ENCODE measurements at places on chromosomes 1 and 21. TPM values are rescaled to one million over a fixed set of nuclear protein-coding genes. Genes with fewer than 3 reads are reported as not detected.

- no peaks in the 10 kb centered on the region for H3K27me3 ChIP-seq
- no peak overlapping the region for H3K4me3 ChIP-seq
- H3K4me1 ChIP-seq: peaks cover 41% of the 10 kb centered on the region
- H3K27ac ChIP-seq: peak overlapping the region; percentile 60
Measured at GRCh38 chr1:234926559-234927311, 201.9 kb downstream of the TOMM20 start.

DNA sequence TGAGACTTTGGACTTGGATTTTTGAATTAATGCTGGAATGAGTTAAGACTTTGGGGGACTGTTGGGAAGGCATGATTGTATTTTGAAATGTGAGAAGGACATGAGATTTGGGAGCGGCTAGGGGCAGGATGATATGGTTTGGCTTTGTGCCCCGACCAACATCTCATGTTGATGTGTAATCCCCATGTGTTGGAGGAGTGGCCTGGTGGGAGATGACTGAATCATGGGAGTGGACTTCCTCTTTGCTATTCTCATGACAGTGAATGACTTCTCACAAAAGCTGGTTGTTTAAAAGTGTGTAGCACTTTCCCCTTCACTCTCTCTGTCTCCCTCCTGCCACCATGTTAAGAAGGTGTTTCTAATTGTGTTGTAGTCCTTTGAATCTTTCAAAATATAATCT lies 9.3 kb upstream of the PHGDH start:
- no peak for DNase-seq
- H3K4me3 ChIP-seq: no peak overlapping the region

DNA sequence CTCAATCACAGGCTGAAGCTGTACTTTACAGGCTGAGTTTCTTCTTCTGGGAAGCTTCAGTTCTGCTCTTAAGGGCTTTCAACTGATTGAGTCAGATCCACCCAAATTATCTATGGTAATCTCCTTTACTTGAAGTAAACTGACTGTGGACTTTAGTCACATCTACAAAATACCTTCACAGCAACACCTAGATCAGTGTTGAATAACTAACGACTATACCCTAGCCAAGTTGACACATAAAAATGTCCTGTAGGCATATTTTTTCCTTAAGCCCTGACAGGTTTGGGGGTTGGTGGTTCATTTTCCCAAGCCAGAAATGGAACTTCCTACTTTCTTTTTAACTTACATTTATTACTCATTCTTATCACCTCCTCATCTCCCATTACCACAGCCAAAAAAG lies 42.9 kb upstream of the PRKACB start:
- no peak overlapping the region for H3K27ac ChIP-seq
- no peak for DNase-seq
- no peaks in the 10 kb centered on the region for H3K36me3 ChIP-seq

- no peak overlapping the region for H3K4me3 ChIP-seq
- no peak overlapping the region for H3K27ac ChIP-seq
- H3K36me3 ChIP-seq: peaks cover 6% of the 10 kb centered on the region
- no peak for DNase-seq
Measured at GRCh38 chr21:15744926-15745325, 15.1 kb downstream of the USP25 start.

GRCh38 chr1:2452201-2452931 lies 23.7 kb upstream of the PLCH2 start:
- H3K27me3 ChIP-seq: no peaks in the 10 kb centered on the region
- H3K36me3 ChIP-seq: no peaks in the 10 kb centered on the region
- H3K4me3 ChIP-seq: no peak overlapping the region
- DNase-seq: no peak
- no peak overlapping the region for H3K27ac ChIP-seq
- no peaks in the 10 kb centered on the region for H3K4me1 ChIP-seq

DNA sequence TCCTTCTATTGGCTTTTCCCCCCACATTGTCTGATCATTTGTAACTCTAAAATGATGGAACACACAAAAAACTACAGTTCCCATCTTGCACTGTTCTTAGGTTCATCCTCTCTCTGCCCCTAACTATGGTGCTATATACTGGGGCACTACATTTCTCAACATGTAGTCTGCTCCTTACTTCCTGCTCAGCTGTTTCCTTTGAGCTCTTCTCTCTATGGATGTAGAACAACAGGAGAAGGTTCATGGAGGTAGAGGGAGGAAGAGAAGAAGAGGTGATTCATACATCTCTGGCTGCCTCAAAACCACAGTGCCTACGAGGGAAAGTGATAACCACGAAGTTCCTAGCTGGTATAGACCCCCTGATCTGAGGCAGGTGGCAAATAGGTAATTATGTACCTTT lies 7.0 kb upstream of the C1orf146 start:
- H3K36me3 ChIP-seq: no peaks in the 10 kb centered on the region
- H3K4me3 ChIP-seq: no peak overlapping the region
- no peak overlapping the region for H3K27ac ChIP-seq
- no peaks in the 10 kb centered on the region for H3K4me1 ChIP-seq

- no peak for DNase-seq
- H3K4me1 ChIP-seq: no peaks in the 10 kb centered on the region
- H3K27ac ChIP-seq: no peak overlapping the region
- H3K36me3 ChIP-seq: no peaks in the 10 kb centered on the region
- no peak overlapping the region for H3K4me3 ChIP-seq
- H3K27me3 ChIP-seq: no peaks in the 10 kb centered on the region
Measured at GRCh38 chr1:164604541-164604940, 45.6 kb downstream of the PBX1 start.

DNA sequence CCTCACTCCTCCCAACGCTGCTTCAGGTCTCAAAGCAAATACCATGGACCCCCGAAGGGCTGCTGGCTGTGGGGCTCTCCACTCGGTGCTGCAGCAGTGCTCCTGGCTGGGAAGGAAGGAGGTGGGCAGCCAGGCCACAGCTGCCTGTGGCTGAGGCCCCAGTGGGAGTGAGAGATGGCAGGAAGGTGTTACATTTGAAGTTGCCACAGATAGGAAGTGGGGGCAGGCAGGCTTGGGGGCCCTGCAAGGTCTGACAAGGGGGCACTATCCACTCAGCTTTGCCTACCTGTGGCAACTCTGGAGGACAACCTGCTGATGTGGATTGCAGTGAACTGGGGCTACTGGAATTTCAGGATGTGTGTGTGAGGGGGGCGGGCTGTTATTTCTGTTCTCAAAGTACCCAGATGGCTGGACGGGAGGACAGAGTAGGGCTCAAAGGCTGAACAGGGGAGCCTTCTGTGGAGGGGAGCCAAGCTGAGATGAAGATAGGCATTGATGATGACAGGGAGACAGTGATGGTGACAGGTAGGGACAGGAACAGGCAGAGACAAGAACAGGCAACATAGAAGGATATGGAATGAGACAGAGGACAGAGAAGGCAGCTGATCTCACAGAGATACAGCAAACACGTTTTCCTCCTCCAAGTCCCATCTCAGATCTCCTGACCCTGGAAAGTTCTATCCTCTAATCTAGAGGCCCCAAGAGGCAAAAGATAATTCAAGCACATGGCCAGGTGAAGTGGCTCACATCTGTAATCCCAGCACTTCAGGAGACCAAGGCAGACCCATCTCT lies 1.8 kb downstream of the ZNF683 start:
- no peaks in the 10 kb centered on the region for H3K36me3 ChIP-seq
- no peak for DNase-seq
- H3K4me1 ChIP-seq: peaks cover 36% of the 10 kb centered on the region
- H3K27ac ChIP-seq: no peak overlapping the region
- no peaks in the 10 kb centered on the region for H3K27me3 ChIP-seq

DNA sequence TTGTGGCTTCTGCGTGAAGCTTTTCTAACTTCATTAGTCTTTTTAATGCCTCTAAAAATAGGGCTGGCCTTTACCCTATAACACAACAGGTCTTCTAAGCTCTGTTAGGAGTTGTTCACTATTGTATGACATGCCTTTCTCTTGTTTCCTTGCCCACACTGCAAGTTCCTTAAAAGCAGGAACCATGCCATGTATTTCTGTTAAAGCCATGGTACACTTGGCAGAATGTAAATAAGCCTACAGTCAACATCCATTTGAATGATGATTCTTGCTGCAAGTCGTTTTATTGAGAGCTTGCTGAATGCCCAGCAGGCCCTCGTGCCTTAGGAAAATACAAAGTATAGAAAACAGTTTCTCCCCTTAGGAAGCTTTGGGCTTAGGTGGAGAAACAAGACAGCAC lies 214.6 kb downstream of the DUSP10 start:
- H3K27ac ChIP-seq: no peak overlapping the region
- H3K27me3 ChIP-seq: no peaks in the 10 kb centered on the region
- H3K36me3 ChIP-seq: no peaks in the 10 kb centered on the region
- H3K4me1 ChIP-seq: no peaks in the 10 kb centered on the region

GRCh38 chr1:42759114-42759513 lies 7.7 kb downstream of the P3H1 start:
- no peak overlapping the region for H3K4me3 ChIP-seq
- H3K36me3 ChIP-seq: peaks cover 10% of the 10 kb centered on the region
- DNase-seq: no peak
- peaks cover 21% of the 10 kb centered on the region for H3K4me1 ChIP-seq
- no peaks in the 10 kb centered on the region for H3K27me3 ChIP-seq

GRCh38 chr1:92968138-92969032 lies 7.1 kb upstream of the DIPK1A start:
- peaks cover 60% of the 10 kb centered on the region for H3K4me1 ChIP-seq
- H3K36me3 ChIP-seq: no peaks in the 10 kb centered on the region
- H3K27ac ChIP-seq: no peak overlapping the region
- no peak overlapping the region for H3K4me3 ChIP-seq
- peak; percentile 58 for DNase-seq
- no peaks in the 10 kb centered on the region for H3K27me3 ChIP-seq

DNA sequence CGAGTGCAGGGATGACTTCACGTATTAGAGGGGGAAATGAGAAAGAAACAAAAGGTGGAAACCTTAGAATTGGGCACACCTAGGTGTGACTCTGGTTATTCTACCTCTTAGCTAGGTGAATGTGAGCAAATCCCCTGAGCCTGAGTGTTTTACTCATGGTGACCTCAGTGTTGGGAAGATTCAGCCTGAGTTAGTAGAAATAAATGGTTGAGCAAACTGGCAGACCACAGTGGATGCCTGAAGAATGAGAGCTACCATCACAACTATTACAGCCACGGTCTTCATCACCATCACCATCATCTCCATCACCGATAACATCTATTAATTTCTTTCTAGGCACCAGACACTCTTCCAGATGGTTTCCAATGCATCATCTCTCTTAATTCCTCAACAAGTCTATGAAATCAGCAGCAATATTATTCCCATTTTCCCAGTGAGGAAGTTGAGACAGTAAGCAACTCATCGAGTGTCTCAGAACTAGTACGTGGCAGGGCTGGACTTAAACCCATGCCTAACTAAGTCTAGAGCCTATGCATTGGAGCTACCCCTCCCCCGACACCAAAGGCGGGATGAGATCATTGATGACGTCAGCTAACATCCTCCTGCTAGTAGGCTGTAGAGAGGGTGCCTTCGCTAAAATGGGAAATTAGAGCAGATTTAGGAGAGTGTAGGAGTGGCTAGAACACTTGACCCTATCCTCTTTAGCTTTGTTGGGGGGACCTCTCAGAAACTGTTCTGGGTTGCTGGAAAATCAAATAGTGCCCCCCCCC lies 7.9 kb upstream of the KAZN start:
- DNase-seq: no peak
- H3K27ac ChIP-seq: no peak overlapping the region
- H3K27me3 ChIP-seq: peaks cover 8% of the 10 kb centered on the region
- H3K36me3 ChIP-seq: no peaks in the 10 kb centered on the region

GRCh38 chr1:42165511-42166210 lies 1.1 kb upstream of the GUCA2A start:
- H3K36me3 ChIP-seq: no peaks in the 10 kb centered on the region
- H3K27me3 ChIP-seq: no peaks in the 10 kb centered on the region
- H3K4me1 ChIP-seq: no peaks in the 10 kb centered on the region
- no peak overlapping the region for H3K27ac ChIP-seq
- DNase-seq: no peak
- H3K4me3 ChIP-seq: no peak overlapping the region

- no peaks in the 10 kb centered on the region for H3K27me3 ChIP-seq
- H3K36me3 ChIP-seq: no peaks in the 10 kb centered on the region
- DNase-seq: no peak
- H3K4me3 ChIP-seq: no peak overlapping the region
Measured at GRCh38 chr1:65458730-65459396, 38.4 kb downstream of the LEPR start.

DNA sequence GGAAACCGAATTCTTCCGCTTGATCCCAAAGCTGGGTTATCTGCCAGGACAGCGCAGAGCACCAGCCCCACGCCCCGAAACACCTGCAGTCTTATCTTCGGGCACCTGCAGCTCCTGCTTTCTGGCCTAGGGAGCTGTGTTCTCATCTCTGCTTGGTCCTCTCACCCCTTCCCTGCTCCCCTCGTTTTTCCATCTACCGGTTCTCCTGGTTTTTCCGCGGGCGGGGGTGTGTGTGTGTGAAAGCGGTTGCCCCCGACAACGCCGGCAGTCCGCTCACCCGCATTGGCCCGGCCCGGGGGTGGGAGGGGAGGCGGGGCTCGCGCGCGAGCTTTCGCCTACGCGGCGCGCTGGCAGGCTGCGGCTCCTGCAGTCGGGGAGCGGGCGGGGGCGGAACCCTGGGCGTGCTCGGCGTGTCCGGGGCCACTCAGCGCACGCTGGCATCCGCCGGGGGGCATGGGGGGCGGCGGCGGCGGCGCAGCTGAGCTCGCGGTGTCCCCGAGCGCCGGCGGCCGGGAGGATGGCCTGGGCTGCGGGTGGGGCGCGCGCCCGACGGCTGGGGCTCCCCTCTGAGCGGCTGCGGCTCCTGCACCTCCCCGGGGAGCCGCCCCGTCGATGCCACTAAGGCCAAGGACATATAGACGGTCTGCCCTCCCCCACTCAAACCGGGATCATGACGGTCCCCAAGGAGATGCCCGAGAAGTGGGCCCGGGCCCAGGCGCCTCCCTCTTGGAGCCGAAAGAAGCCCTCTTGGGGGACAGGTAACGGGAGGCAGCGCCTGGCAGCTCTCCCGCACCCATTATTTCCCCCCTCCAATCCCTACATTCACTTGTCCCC lies 3.2 kb downstream of the ATP8B2 start:
- H3K4me3 ChIP-seq: peak overlapping the region; percentile 87
- peak; percentile 85 for DNase-seq
- peaks cover 56% of the 10 kb centered on the region for H3K4me1 ChIP-seq
- no peaks in the 10 kb centered on the region for H3K27me3 ChIP-seq
- H3K36me3 ChIP-seq: peaks cover 21% of the 10 kb centered on the region

- no peaks in the 10 kb centered on the region for H3K4me1 ChIP-seq
- no peak for DNase-seq
- no peaks in the 10 kb centered on the region for H3K27me3 ChIP-seq
- H3K27ac ChIP-seq: no peak overlapping the region
- no peaks in the 10 kb centered on the region for H3K36me3 ChIP-seq
- no peak overlapping the region for H3K4me3 ChIP-seq
Measured at GRCh38 chr21:30306884-30307283, 13.2 kb downstream of the KRTAP26-1 start.

- H3K4me1 ChIP-seq: no peaks in the 10 kb centered on the region
- no peak overlapping the region for H3K4me3 ChIP-seq
- no peaks in the 10 kb centered on the region for H3K27me3 ChIP-seq
- no peak for DNase-seq
Measured at GRCh38 chr1:115810609-115811008, 30.3 kb downstream of the NHLH2 start.

Gene IL10
- total RNA-seq: 0.63 TPM

Gene NR1I3
- total RNA-seq: not detected

Gene NOL9
- 49.5 TPM for total RNA-seq

Gene IGSF9
- 0.15 TPM for total RNA-seq

Gene NES
- total RNA-seq: 0.05 TPM

Gene TFF2
- total RNA-seq: not detected

Gene ESPN
- total RNA-seq: not detected

Gene RIMS3
- total RNA-seq: 5.4 TPM

All from B cell (primary cell).